Chondrocyte (in vitro differentiated cells): ENCODE measurements at places on chromosomes 12 and 14. TPM values are rescaled to one million over a fixed set of nuclear protein-coding genes. Genes with fewer than 3 reads are reported as not detected.

GRCh38 chr12:75116646-75117198 is 92.9 kb downstream of the KCNC2 start:
- H3K27me3 ChIP-seq: peaks cover 16% of the 10 kb centered on the region
- H3K27ac ChIP-seq: no peak overlapping the region
- no peaks in the 10 kb centered on the region for H3K36me3 ChIP-seq
- DNase-seq: no peak

DNA sequence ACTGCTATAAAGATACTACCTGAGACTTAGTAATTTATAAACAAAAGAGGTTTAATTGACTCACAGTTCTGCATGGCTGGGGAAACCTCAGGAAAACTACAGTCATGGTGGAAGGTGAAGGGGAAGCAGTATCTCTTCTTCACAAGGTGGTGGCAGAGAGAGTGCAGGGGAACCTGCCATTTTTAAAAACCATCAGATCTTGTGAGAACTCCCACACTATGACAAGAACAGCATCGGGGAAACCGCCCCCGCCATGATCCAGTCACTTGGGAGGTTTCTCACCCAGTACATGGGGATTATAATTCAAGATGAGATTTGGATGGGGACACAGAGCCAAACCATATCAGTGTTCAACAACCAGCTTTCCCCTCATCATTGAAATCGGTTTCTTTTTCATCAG is 49.9 kb downstream of the AEBP2 start:
- H3K4me3 ChIP-seq: no peak overlapping the region
- H3K27me3 ChIP-seq: no peaks in the 10 kb centered on the region
- peaks cover 16% of the 10 kb centered on the region for H3K4me1 ChIP-seq
- H3K36me3 ChIP-seq: peaks cover 3% of the 10 kb centered on the region

DNA sequence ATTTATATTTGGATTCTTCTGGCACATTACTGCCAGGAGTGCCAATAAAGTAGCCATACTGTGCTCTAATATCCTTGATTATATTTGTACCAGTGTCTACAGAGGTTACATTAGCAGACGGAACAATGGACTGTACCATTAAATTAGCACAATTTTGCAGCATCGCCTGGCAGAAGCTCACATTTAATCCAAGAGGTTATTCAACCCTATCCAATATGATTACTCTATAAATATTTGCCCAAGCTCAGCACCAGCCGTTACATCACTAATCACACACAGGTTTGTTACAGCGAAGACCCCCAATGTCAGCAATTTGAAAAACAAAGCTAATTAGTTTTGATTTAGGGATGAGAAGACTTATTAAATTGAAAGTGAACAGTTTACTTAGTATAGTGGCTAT is 16.9 kb upstream of the MGST1 start:
- DNase-seq: no peak
- H3K27me3 ChIP-seq: no peaks in the 10 kb centered on the region
- no peak overlapping the region for H3K27ac ChIP-seq
- peaks cover 4% of the 10 kb centered on the region for H3K4me1 ChIP-seq
- H3K36me3 ChIP-seq: no peaks in the 10 kb centered on the region

- H3K27ac ChIP-seq: no peak overlapping the region
- H3K4me1 ChIP-seq: no peaks in the 10 kb centered on the region
- H3K4me3 ChIP-seq: no peak overlapping the region
- H3K36me3 ChIP-seq: peaks cover 1% of the 10 kb centered on the region
Observed at GRCh38 chr12:52434760-52435530, 774 bp upstream of the KRT75 start.

GRCh38 chr14:76352639-76353281 is 23.2 kb upstream of the ESRRB start:
- peaks cover 33% of the 10 kb centered on the region for H3K27me3 ChIP-seq
- H3K4me3 ChIP-seq: peak overlapping the region; percentile 72
- H3K4me1 ChIP-seq: peaks cover 18% of the 10 kb centered on the region
- H3K27ac ChIP-seq: no peak overlapping the region
- no peaks in the 10 kb centered on the region for H3K36me3 ChIP-seq
- DNase-seq: no peak

DNA sequence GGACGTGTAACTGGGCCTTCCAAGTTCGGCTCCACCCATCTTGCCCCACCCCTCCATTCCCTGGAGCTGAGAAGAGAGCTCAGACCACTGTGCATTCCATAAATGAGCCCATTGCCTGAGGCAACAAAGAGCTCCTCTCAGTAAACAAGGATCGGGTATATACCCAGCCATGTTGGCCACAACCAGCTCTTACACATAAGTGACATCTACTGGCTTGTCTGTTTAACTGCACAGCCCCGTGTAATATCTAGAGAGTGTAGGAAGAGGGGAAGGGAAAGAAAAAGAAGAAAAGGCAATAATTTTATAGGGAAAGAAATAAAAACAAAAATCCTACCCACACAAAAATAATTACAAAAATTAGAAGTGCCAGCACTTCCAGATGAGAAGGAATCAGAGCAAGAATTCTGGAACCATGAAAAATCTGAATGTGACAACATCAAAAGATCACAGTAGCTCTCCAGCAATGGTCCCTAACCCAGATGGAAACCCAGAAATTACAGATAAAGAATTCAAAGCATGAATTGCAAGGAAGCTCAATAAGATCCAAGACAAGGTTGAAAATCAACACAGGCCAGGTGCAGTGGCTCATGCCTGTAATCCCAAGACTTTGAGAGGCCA is 308.1 kb downstream of the RPAP3 start:
- peaks cover 4% of the 10 kb centered on the region for H3K36me3 ChIP-seq
- DNase-seq: no peak
- H3K4me1 ChIP-seq: peaks cover 38% of the 10 kb centered on the region
- no peaks in the 10 kb centered on the region for H3K27me3 ChIP-seq

DNA sequence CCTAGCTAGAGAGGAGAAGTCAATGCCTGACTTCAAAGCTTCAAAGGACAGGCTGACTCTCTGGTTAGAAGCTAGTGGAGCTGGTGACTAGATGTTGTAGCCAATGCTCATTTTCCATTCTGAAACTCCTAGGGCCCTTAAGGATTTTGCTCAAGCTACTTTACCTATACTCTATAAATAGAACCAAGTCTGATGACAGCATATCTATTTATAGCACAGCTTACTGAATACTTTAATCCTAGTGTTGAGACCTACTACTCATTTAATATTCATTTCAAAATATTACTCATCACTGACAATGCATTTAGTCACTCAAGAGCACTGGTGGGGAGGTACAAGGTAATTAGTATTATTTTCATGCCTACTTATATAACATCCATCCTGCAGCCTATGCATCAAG is 137.2 kb upstream of the PELI2 start:
- no peak overlapping the region for H3K27ac ChIP-seq
- peaks cover 3% of the 10 kb centered on the region for H3K36me3 ChIP-seq
- no peaks in the 10 kb centered on the region for H3K4me1 ChIP-seq

GRCh38 chr12:64497484-64497883 is 45.6 kb downstream of the TBK1 start:
- H3K4me1 ChIP-seq: no peaks in the 10 kb centered on the region
- no peak overlapping the region for H3K4me3 ChIP-seq
- H3K27me3 ChIP-seq: no peaks in the 10 kb centered on the region
- DNase-seq: no peak

DNA sequence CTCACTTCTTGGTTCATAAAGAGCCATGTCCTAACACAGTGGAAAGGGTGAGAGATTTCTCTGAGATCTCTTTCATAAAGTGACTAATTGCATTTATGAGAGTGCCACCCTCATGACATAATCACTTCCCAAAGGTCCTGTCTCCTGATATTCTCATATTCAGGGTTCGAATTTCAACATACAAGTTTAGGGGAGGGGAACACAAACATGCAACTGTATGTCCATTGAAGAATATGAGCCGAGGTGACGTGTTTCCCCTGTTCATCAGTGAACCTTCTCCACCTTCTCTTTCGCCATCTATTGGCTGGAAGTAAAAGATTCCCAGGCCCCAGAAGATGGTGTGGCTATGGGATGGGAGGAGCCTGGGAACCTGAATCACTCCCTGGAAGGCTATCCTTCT is 354.2 kb upstream of the ATP2B1 start:
- H3K4me3 ChIP-seq: no peak overlapping the region
- no peak overlapping the region for H3K27ac ChIP-seq
- no peaks in the 10 kb centered on the region for H3K36me3 ChIP-seq
- H3K4me1 ChIP-seq: peaks cover 37% of the 10 kb centered on the region

DNA sequence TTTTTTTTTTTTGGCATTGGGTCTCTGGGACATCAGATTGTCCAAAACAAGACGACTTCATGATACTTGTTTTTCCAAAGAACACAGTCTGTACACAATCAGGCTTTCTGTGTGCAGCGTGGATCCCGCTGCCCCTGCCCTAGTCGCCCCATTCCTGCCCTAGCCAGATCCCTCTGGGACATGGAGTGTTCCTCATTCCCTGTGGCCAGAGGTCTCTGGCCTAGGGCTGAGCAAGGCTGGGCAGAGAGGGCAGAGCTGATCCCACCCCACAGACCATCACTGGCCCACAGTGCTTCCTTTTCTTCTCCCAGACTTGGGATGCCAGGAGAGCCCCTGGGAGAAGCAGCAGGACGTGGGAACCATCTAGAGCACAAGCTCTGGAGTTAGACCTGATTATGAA is 20.9 kb upstream of the EIF2B2 start:
- no peaks in the 10 kb centered on the region for H3K36me3 ChIP-seq
- no peak overlapping the region for H3K4me3 ChIP-seq
- no peak for DNase-seq
- H3K27me3 ChIP-seq: no peaks in the 10 kb centered on the region

DNA sequence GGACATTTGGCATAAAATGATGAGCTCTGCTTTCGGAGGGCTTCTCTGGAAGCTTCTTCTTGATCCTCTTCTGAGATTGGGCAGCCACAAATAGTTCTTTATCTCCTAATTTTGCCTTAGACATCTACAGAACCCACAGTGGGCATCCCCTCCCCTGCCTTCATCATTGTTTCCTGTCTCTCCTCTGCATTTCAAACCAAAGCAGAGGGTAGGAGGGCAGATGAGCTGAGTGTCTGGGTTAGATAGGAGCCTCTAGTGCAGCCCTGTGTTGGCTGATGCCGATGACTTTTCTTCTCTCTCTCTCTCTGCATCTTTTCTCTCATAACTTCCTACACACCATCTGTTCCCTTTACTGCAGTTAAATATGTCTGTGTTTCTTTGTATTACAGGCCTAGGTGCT is 8.5 kb upstream of the IL26 start:
- DNase-seq: no peak
- H3K4me3 ChIP-seq: no peak overlapping the region
- no peaks in the 10 kb centered on the region for H3K27me3 ChIP-seq
- H3K4me1 ChIP-seq: peaks cover 29% of the 10 kb centered on the region

- no peaks in the 10 kb centered on the region for H3K27me3 ChIP-seq
- peak overlapping the region; percentile 90 for H3K27ac ChIP-seq
- peaks cover 58% of the 10 kb centered on the region for H3K4me1 ChIP-seq
- H3K4me3 ChIP-seq: no peak overlapping the region
Observed at GRCh38 chr14:100423317-100424010, 100.3 kb downstream of the SLC25A47 start.

DNA sequence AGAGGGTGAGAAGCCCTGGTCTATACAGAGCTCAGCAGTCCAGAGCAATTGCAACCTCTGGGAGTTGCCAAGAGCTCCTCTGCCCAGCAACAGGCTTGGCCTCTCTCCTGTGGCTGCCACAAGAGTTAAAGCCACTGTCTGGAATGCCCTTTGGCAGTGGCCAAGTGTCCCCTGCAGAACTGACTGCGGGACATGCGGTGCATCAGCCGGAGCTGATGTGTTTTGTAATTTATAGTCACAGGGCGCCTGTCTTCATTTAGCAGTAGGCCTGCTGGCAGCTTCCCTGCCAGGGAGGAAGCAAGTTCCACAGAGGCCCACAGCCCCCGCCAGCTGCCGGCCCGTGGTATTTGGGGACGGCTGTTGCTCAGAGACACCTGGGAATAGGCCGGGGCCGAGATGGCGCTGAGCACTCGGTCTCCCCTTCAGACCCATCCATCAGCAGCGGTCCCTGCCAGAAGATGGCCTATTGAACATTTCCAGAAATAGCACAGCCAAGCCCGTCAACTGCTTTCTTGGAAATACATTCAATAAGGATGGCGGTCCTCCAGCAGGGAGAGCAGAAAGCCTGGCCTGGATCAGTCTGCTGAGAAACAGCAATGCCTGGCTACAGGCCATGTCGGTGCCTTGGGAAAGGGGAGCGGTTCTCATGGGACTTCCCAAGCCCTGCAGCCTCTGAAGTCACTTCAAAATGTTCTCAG is 217.4 kb downstream of the CRADD start:
- H3K27ac ChIP-seq: no peak overlapping the region
- no peaks in the 10 kb centered on the region for H3K36me3 ChIP-seq
- H3K4me3 ChIP-seq: no peak overlapping the region
- peaks cover 23% of the 10 kb centered on the region for H3K4me1 ChIP-seq
- peaks cover 3% of the 10 kb centered on the region for H3K27me3 ChIP-seq
- no peak for DNase-seq

DNA sequence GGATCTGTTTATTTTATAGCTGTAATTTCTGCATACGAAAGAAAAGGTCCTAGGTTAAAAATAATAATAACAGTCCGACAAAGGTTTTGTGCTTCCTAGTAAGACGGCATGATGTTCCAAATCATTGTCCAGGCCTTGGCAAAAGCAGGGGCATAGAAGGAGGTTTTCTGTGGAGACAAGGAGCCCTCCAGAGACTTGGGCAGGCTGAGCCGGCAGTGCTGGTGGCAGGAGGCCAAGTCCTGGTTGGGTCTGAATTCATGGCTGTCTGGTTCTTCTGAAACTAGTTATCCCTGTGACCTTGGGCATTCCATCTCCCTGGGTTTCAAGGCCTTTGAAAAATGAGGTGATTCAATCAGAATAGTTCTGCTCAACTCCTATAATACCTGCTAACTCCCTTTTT is 44.0 kb downstream of the KCNK13 start:
- DNase-seq: no peak
- H3K27ac ChIP-seq: no peak overlapping the region
- H3K27me3 ChIP-seq: peaks cover 21% of the 10 kb centered on the region
- H3K4me1 ChIP-seq: peaks cover 5% of the 10 kb centered on the region

DNA sequence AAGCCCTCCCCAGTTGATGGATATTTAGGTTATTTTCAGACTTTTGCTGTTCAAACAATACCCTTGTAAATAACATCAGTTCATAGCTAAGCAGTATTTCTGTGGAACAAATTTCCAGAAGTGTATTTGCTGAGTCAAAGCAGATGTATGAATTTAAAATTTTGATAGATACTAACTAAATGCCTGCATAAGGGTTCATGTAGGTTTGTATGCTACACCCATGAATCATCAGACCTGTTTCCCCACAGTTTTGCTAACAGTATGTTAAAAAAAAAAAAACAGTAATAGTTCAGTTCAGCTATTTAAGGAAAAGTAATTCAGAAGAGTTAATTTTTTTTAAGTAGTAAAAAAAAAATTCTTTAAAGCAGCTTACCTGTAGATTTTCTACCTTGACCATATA is 236.1 kb upstream of the DIO2 start:
- no peaks in the 10 kb centered on the region for H3K36me3 ChIP-seq
- DNase-seq: no peak
- no peak overlapping the region for H3K4me3 ChIP-seq
- H3K27ac ChIP-seq: no peak overlapping the region
- no peaks in the 10 kb centered on the region for H3K4me1 ChIP-seq

- peaks cover 9% of the 10 kb centered on the region for H3K36me3 ChIP-seq
- peaks cover 42% of the 10 kb centered on the region for H3K4me1 ChIP-seq
- DNase-seq: no peak
- H3K27me3 ChIP-seq: no peaks in the 10 kb centered on the region
Observed at GRCh38 chr12:66132408-66132807, 1.9 kb upstream of the LLPH start.

The SLC25A47 gene
- not detected in 3 replicates for total RNA-seq

The RTL1 gene
- total RNA-seq: 0.02 TPM in 1 of 3 replicates, not detected in the others

The ATG101 gene
- 48.0 to 55.1 TPM (median 50.5 TPM) in 3 replicates for total RNA-seq

The KRT83 gene
- not detected in 3 replicates for total RNA-seq

The C12orf50 gene
- 0.31 TPM in 1 of 3 replicates, not detected in the others for total RNA-seq

The IL26 gene
- 0.67 to 2.5 TPM in 2 of 3 replicates, not detected in the other for total RNA-seq

The DPPA3 gene
- total RNA-seq: not detected in 3 replicates

The TAS2R8 gene
- total RNA-seq: not detected in 3 replicates

The CLEC2B gene
- not detected in 3 replicates for total RNA-seq

The NPAS3 gene
- 1.6 to 5.7 TPM (median 2.6 TPM) in 3 replicates for total RNA-seq
